Sigmoid colon (tissue), 7 donors: ENCODE measurements at places on chromosomes 4 and X. TPM values are rescaled to one million over a fixed set of nuclear protein-coding genes. Genes with fewer than 3 reads are reported as not detected.
A peak's percentile ranks its signal among the peaks of the same experiment; 100 is the strongest.

PPP1R2C gene
- polyA plus RNA-seq, result not detected

GRCh38 chr4:80610845-80611677, 275.5 kb downstream of the CFAP299 start:
- no peaks in the 10 kb centered on the region for H3K4me1 ChIP-seq
- H3K36me3 ChIP-seq, result no peaks in the 10 kb centered on the region
- H3K27me3 ChIP-seq, result no peaks in the 10 kb centered on the region
- H3K4me3 ChIP-seq, result no peak overlapping the region
- DNase-seq, result no peak

- H3K27ac ChIP-seq, result no peak overlapping the region
- no peak for DNase-seq
- H3K4me3 ChIP-seq, result no peak overlapping the region
- H3K4me1 ChIP-seq, result peaks cover 7% of the 10 kb centered on the region
- peaks cover 14% of the 10 kb centered on the region for H3K36me3 ChIP-seq
These were observed 29.9 kb downstream of the BOD1L1 start for GRCh38 chr4:13597604-13598003.

- H3K27me3 ChIP-seq, result no peaks in the 10 kb centered on the region
- peak overlapping the region; percentile 96 for H3K27ac ChIP-seq
- peaks cover 15% of the 10 kb centered on the region for H3K36me3 ChIP-seq
- no peak for DNase-seq
These were observed 94.4 kb downstream of the ARHGAP10 start for GRCh38 chr4:147826288-147826646.

DNA sequence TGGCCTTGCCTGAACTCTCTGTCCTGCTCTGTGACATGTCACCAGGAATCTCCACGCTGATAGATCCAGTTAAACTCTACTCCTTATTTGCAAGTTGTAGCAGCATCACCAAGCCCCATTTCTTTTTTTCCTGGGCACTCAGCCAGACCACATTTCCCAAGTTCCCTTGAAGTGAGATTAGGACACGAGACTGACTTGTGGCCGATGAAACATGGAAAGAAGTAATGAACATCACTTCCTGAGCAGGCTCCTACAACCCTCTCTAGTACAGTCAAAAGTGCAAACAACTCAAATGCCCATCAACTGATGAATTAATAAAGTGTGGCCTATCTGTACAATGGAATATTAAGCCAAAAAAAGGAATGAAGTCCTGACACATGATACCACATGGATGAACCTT, 74.6 kb downstream of the MAP3K15 start:
- no peaks in the 10 kb centered on the region for H3K36me3 ChIP-seq
- no peak overlapping the region for H3K27ac ChIP-seq
- no peak for DNase-seq
- no peaks in the 10 kb centered on the region for H3K27me3 ChIP-seq
- H3K4me1 ChIP-seq, result no peaks in the 10 kb centered on the region

DNA sequence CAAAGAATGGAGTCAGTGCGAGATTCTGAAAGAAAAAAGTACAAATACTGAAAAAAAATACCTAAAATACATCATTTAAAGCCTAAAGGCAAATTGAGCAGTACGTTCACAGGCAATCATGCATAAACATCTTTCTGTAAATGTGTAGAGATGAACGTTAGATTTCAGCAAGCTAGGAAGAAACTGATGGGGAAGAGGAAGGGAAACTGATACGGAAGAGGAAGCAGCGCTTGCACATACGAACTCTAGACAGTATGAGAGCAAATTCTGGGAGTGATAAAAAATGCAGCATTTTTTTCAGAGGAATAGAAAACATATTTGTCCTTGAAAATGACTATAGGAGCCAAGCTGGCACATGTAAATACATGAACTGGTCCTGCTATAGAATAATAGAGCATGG, 9.4 kb downstream of the ANKRD50 start:
- H3K36me3 ChIP-seq, result peaks cover 5% of the 10 kb centered on the region
- no peak overlapping the region for H3K27ac ChIP-seq
- no peaks in the 10 kb centered on the region for H3K4me1 ChIP-seq
- H3K27me3 ChIP-seq, result no peaks in the 10 kb centered on the region
- DNase-seq, result no peak
- H3K4me3 ChIP-seq, result no peak overlapping the region

DNA sequence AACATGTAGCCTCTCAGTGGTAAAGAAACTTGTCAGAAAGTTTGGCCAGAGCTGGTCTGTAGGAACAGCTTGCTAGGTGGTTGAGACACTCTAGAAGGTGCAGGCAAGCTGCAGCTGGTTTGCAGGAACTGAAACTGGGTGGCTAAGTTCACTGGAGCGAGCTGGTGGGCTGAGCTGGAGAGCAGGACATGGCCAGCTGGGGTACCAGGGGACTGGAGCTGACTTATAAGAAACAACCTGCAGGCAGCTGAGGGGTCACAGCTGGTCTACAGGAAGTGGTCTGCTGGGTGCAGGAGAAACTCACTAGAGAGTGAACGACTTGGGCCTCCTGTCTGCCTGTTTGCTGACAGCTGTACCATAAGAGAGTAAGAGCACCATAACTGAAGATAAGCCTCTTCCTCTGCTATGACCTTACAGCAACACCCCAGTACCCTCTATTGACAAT, 157.1 kb upstream of the LNX1 start:
- no peaks in the 10 kb centered on the region for H3K36me3 ChIP-seq
- H3K27me3 ChIP-seq, result no peaks in the 10 kb centered on the region
- DNase-seq, result no peak
- no peak overlapping the region for H3K4me3 ChIP-seq
- H3K4me1 ChIP-seq, result no peaks in the 10 kb centered on the region

NUDT10 gene
- polyA plus RNA-seq, result 0.46 TPM

CFAP99 gene
- polyA plus RNA-seq, result not detected

DNA sequence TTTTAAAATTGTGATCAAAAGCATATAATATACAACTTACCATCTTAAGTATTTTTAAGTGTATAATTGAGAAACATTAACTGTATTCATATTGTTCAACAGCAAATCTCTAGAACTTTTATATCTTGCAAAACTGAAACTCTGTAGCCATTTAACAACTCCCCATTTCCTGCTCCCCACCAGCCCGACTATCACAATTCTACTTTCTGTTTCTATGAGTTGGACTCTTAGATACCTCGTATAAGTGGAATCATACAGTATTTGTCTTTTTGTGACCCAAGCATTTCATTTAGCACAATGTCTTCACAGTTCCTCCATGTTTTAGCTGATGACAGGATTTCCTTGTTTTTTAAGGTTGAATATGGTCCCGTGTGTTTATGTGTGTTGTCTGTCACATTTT, 106.0 kb downstream of the LRBA start:
- H3K4me3 ChIP-seq, result no peak overlapping the region
- H3K27me3 ChIP-seq, result no peaks in the 10 kb centered on the region
- H3K4me1 ChIP-seq, result no peaks in the 10 kb centered on the region
- no peak overlapping the region for H3K27ac ChIP-seq
- H3K36me3 ChIP-seq, result no peaks in the 10 kb centered on the region

DNA sequence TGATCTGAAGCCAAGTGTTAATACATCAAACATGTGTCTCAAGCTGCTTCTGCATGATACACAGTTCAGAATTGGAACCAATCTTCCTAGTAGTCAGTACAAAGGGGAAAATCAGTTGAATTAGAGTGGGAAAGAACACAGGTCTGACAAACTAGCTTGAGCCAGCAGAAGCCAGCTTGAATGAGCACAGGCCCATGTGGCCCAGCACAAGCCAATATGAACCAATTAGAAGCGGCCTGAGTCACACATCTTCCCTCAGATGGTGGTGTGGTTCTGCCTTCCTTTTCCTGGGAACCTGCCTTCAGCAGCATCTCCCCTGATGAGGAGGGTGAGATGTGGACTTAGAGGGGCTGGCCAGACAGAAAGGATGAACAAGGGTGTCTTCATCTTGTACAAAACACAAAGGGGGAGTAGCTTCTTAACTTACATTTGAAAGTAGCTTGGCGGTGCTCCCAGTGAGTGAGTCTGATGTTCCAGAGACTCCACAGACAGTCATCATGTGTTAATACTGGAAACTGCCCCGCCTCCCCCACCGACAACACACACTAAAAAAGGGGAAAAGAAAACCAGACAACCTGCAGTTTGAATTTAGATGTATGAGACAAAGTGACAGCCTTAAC, 72.0 kb downstream of the FRMPD4 start:
- DNase-seq, result peak; percentile 87
- H3K4me1 ChIP-seq, result peaks cover 16% of the 10 kb centered on the region
- H3K27ac ChIP-seq, result peak overlapping the region; percentile 57
- no peaks in the 10 kb centered on the region for H3K36me3 ChIP-seq

DCAF12L2 gene
- 0.13 TPM for polyA plus RNA-seq

GRCh38 chrX:38221391-38221929, 789 bp upstream of the SRPX start:
- H3K27me3 ChIP-seq, result no peaks in the 10 kb centered on the region
- DNase-seq, result no peak
- H3K4me3 ChIP-seq, result peak overlapping the region; percentile 40
- no peaks in the 10 kb centered on the region for H3K36me3 ChIP-seq
- peaks cover 18% of the 10 kb centered on the region for H3K4me1 ChIP-seq
- peak overlapping the region; percentile 76 for H3K27ac ChIP-seq

- H3K27me3 ChIP-seq, result no peaks in the 10 kb centered on the region
- no peaks in the 10 kb centered on the region for H3K36me3 ChIP-seq
- peaks cover 17% of the 10 kb centered on the region for H3K4me1 ChIP-seq
These were observed 12.4 kb downstream of the SHROOM3 start for GRCh38 chr4:76447393-76447851.

DNA sequence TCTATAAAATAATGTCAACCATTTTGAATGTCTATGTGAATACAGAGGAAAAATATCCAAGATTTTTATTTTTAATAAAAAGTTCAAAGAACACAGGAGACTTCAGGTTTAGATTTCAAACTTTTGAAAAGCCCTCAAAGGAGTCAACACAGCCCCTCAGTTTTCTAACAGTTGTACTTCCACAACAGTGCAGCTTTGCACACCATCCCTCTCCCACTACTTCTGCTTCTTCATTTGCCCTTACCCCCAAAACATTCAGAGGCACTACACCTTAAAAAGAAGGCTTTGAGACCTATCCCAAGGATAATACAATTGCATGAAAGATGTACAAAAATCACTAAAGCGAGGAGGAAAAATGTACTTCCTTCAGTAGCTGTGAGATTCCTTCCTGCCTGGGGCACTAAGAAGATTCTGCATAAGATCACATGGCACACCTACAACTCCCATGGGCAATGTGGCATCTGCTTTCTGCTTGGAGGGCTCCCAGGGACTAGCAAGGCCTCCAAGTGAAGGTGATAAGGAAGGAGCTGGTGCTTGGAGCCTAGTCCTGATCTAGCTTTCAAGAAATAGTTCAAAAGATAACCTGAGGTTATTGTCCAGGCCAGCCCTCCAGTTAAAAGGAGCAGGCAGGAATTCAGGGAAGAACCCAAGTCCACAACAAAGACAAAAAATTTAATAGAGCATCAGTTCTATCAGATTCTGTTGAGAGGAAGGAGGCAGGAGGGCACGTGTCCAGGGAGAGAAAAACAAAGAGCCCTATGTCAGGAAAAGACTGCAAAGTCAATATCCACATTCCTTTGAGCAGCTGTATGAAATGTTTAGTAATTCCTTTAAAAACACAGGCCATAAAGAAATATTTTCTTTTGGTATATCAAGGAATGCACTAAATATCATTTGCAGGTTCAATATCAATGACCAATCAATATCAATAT, 19.1 kb downstream of the ARAP2 start:
- no peak overlapping the region for H3K27ac ChIP-seq
- H3K36me3 ChIP-seq, result no peaks in the 10 kb centered on the region
- no peaks in the 10 kb centered on the region for H3K27me3 ChIP-seq
- DNase-seq, result no peak
- H3K4me1 ChIP-seq, result no peaks in the 10 kb centered on the region
- H3K4me3 ChIP-seq, result no peak overlapping the region

GRCh38 chr4:3470244-3471097, 7.4 kb downstream of the DOK7 start:
- no peak overlapping the region for H3K4me3 ChIP-seq
- H3K4me1 ChIP-seq, result no peaks in the 10 kb centered on the region
- no peak for DNase-seq
- no peak overlapping the region for H3K27ac ChIP-seq

GRCh38 chr4:71404049-71404448, 65.2 kb downstream of the SLC4A4 start:
- no peak overlapping the region for H3K27ac ChIP-seq
- no peaks in the 10 kb centered on the region for H3K36me3 ChIP-seq
- no peak overlapping the region for H3K4me3 ChIP-seq
- H3K4me1 ChIP-seq, result no peaks in the 10 kb centered on the region
- no peak for DNase-seq
- H3K27me3 ChIP-seq, result no peaks in the 10 kb centered on the region

- H3K4me3 ChIP-seq, result no peak overlapping the region
- no peak overlapping the region for H3K27ac ChIP-seq
- no peaks in the 10 kb centered on the region for H3K4me1 ChIP-seq
- no peaks in the 10 kb centered on the region for H3K36me3 ChIP-seq
- no peaks in the 10 kb centered on the region for H3K27me3 ChIP-seq
These were observed 3.5 kb downstream of the IBSP start for GRCh38 chr4:87802858-87803257.

ENAM gene
- not detected for polyA plus RNA-seq

GRCh38 chr4:113468165-113469022, 293.1 kb downstream of the CAMK2D start:
- H3K27me3 ChIP-seq, result no peaks in the 10 kb centered on the region
- H3K36me3 ChIP-seq, result no peaks in the 10 kb centered on the region
- H3K27ac ChIP-seq, result peak overlapping the region; percentile 89
- peaks cover 51% of the 10 kb centered on the region for H3K4me1 ChIP-seq
- peak overlapping the region; percentile 29 for H3K4me3 ChIP-seq
- peak; percentile 95 for DNase-seq

DNA sequence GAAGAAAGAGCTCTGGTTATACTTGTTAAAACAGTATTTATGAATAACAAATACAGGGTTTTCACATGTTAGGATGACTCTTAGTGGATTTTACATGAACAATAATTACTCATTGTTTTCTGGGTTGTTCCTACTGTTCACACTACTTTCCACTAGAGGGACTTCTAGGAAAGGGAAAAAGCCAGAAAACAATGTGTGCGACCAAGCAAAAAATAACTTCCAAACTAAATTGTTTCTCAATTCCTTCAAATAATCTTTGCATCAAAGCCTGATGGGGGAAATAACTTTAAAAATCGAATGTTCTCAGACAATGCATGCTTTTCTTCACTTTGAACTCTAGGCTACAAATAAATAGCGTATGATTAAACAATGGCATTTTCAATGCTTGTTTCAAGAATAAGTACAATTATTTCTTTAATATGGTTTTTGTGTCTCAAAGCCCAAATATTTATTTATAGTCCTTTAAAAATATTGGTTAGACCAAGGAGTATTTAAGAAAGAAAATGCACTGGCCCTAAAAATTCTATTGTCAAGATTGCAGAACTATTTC, 72.1 kb upstream of the ETNPPL start:
- DNase-seq, result no peak
- H3K27ac ChIP-seq, result no peak overlapping the region
- no peaks in the 10 kb centered on the region for H3K27me3 ChIP-seq

- no peaks in the 10 kb centered on the region for H3K36me3 ChIP-seq
- H3K4me1 ChIP-seq, result peaks cover 22% of the 10 kb centered on the region
- no peak overlapping the region for H3K27ac ChIP-seq
- no peaks in the 10 kb centered on the region for H3K27me3 ChIP-seq
- H3K4me3 ChIP-seq, result no peak overlapping the region
- no peak for DNase-seq
These were observed 120.4 kb downstream of the PCDH7 start for GRCh38 chr4:30840571-30840970.

GRCh38 chr4:188551156-188551555, 411.9 kb downstream of the TRIML1 start:
- no peak overlapping the region for H3K27ac ChIP-seq
- no peaks in the 10 kb centered on the region for H3K4me1 ChIP-seq
- no peak for DNase-seq
- no peak overlapping the region for H3K4me3 ChIP-seq
- H3K27me3 ChIP-seq, result no peaks in the 10 kb centered on the region

RBM41 gene
- 4.8 TPM for polyA plus RNA-seq
